CD4-positive, alpha-beta T cell treated with Interleukin-15 for 4 hours (primary cell): ENCODE measurements at places on chromosomes 6 and 20.
A peak's percentile ranks its signal among the peaks of the same experiment; 100 is the strongest.

DNA sequence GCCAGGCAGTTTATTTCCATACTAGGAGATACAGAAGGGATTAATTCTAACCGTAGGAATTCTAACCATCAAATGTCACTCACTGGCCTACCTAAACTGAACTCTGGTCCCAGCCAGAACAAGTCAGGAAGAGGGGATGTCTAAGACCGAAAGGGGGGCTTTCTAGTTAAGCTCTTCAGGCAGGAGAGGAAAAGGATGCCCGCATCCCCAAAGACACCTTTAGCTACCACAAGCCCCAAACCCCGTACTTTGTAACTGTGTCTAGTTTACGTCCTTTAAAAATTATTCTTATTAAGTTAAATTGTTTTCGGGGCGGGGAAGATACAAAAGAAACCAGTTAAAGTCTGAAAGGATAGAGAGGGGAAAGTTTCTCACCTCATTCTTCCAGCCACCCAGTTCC, 1.2 kb upstream of the ZNF76 start:
- DNase-seq: no peak

DNA sequence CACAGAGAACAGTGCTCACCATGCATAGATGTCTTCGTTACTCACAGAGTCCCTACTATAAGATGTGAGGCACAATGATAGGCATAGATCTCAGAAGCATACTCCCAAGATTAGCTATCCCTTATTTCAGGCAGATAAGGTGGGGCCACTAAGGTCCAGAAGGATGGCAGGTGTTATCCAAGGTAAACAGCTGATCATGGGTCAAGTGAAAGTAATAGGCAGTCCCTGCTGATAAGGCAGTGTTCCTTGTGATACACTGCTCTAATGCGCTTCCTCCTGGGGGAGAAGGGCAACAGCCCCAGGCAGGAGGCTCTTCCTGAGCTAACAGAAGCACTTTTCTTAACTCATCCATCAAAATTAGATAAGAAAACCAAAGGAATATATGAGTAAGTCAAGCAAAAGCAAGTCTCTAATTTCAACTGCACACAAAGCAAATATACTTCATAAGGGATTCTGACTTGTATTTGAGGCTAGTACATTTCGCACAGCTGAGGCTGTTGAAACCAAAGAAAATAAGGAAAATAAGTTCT, 42.2 kb downstream of the METTL24 start:
- DNase-seq: no peak

DNA sequence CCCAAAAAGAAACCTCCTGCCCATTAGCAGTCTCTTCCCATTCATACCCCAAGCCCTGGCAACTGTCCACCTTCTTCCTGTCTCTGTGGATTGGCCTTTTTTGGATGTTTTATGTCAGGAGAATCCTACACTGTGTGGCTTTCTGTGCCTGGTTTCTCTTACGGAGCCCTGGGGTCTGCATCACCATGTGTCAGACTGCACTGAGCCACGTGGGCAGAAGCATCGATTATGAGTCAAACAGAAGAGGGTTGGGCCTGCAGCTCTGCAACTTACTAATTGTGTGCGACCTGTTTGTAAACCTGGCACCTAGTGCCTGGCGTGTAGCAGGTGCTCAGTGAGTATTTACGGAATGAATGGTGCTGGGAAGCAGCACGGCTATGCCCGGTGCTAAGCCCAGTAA, 62.6 kb downstream of the IGF2R start:
- DNase-seq: no peak

DNA sequence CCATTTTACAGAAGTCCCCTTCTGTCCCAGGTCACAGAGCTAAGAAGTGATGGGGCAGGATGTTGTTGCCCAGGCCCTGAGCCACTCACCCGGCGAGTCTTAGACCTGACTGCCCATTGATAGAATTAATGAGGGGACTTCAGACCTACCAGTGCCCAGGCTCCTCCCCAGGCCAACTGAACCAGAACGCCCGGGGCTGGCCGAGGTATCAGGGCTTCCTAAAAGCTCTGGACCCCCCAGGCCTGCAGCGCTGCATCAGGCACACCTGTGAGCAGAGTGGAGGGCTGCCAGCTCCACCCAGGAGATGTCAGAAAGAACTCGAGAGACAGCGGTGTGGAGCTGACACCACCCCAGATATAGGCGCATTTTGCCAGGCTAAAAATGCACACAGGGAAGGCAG, 3.5 kb downstream of the GPR31 start:
- no peak for DNase-seq

DNA sequence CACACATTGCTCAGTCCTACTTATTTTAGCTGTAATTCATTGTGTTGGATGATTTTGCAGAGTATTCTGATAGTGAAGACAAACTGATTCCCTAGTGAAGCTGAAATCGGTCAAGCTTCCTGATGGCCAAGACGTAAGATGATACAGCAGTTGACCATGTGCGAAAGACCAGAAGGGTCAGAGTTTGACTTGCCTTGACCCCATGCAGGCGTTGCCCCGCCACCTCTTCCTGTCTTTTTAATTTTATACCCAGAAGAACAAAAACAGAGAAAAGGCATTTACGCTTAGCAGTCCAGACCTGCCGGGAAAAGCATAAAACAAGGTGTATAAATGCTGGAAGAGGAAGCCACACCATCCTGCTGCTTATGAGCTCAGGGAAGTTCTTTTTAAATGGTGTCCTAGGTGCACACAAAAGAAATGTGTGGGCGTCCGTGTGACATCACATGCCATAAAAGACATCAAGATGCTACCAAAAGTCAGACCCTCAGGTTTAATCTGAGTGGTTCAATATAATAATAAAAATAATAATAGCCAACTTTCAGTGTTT, 32.2 kb downstream of the TSHZ2 start:
- DNase-seq: no peak

DNA sequence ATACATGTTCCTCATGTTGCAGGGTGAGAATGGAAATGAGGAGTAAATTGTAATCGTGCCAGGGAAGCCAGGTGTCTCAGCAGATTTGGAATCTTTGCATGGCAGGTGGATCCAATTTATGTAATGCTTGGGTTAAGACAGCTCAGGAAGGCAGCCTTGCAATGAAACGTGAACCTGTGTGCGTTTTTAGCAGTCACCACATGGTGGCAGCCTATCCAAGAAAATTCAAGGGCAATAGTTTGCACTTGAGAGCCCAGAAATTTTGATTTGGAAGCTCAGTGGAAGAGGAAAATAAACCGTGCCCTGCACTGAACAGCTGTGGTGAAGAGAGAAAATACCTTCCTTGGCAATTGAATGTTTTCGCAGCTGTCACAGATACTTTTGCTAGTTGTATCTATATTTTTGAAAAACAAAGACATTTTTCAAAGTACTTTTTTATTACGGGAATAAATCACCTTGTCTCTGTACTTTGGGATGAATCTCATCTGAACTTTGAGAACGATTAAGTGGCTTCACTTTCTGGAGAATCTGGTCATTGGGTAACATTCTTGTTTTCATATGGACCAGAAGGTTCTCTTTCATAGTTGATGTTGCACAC, 26.5 kb downstream of the MTHFD1L start:
- DNase-seq: peak; percentile 61
